ENCODE measurements at places on chromosomes 16 and 17.

DNA sequence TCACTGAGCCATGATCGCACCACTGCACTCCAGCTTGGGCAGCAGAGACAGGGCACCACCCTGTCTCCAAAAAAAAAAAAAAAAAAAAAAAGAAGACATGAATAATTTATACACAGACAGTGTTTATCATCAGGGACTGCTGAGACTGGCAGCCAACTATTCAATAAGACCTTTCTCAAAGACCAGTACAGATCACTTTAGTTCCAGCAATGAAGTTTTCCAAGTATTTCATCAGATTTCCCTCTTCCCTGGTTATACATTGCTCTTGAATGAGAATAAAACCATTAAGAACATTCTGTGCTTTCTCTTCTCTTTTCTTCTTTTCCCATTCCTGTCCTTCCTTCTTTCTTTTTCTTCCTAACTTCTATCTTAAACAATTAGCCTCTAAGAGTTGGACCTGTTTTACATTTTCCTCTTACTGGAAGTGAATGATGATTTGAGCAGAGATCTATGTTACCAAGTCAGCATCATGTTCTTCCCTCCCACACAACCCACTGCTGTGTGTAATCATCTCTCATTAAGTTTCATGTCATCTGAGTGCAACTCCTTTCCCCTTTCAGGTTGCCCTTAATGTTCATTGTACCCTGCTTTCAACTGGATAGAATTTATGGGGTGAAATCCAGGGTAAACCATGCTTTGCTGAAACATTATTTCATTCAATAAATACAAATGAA lies 35.9 kb upstream of the SMIM36 start:
- no peak for DNase-seq

DNA sequence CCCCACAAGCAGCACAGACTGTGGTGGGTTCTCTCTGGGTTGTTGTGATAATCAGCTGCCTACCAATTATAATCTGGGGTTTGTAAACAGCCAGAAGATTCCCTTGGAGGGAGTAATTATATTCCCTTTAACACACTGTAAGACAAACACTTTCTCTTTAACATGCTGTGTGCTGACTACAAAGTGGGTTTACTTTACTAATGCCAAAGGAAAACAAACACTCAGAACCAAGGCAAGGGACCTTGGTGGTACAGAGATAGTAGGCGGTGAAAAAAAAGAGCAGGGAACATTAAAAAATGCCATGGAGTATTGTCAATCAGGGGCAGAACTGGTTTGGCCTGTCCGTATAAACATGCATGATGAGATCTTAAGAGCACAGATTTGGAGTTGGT lies 3.0 kb upstream of the VAT1L start:
- DNase-seq, result no peak

DNA sequence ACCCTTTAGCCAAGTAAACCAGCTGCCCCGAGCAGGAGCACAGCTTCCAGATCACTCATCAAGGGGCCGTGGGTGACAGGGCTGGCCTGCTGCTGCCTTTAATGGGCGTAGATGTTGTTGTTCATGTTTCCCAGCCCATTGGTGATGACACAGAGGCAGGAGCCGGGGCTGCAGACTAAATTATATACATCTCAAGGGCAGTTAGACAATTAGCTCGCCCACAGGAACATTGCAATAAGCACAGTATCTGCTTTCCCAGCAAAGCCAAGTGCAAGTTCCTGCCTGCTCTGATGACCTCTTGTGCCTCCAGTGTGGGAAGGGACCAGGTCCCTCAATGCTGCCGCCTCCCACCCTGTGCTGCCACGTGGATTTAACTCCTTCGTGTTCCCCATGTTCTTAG lies 485.8 kb downstream of the MAF start:
- no peak for DNase-seq

- no peak for DNase-seq
Measured at GRCh38 chr17:10600571-10600970, 51.1 kb upstream of the MYH2 start.

DNA sequence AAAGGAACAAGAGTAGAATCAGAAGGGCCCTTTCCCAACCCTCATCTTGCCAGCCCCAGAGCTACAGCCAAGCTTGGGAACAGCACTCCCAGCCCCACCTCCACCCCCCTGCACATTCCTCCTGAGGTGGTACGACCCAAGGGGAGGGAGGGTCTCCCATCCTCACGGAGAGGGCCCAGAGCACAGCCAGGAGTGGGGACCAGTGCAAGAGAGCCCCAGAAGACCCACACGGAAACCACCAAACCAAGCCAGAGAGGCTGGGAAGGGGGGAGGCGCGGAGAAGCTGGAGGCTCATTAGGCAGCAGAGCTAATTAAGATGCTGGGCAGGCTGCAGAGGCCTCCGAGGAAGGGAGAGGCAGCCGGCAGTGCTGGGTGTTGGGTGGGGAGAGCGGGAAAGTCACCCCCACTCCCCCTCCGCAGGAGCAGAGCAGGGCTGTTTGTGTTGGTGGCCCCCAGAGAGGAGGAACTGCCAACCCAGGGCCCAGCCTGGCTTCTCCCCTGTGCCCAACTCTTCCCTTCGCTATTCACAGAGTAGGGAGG lies 2.4 kb downstream of the CACNB1 start:
- no peak for DNase-seq

DNA sequence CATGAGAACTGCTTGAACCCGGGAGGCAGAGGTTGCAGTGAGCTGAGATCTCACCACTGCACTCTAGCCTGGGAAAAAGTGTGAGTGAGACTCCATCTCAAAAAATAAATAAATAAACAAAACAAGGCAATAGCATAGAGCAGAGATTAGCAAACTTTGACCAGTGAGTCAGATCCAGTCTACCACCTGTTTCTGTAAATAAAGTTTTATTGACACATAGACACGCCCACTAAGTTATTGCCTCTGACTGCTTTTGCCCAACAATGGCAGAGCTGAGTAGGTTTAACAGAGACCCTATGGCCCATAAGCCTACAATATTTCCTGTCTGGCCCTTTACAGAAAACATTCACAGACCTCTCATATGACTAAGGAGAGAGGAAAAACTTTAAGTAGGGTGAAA lies 44.3 kb downstream of the XYLT1 start:
- DNase-seq, result no peak

- DNase-seq, result no peak
Measured at GRCh38 chr17:7932949-7933348, 943 bp downstream of the CNTROB start.
